Left renal pelvis (tissue), 4 donors: ENCODE measurements at places on chromosomes 2 and 18.

- no peak for DNase-seq
Observed at GRCh38 chr2:42959234-42960001, 167.0 kb upstream of the HAAO start.

DNA sequence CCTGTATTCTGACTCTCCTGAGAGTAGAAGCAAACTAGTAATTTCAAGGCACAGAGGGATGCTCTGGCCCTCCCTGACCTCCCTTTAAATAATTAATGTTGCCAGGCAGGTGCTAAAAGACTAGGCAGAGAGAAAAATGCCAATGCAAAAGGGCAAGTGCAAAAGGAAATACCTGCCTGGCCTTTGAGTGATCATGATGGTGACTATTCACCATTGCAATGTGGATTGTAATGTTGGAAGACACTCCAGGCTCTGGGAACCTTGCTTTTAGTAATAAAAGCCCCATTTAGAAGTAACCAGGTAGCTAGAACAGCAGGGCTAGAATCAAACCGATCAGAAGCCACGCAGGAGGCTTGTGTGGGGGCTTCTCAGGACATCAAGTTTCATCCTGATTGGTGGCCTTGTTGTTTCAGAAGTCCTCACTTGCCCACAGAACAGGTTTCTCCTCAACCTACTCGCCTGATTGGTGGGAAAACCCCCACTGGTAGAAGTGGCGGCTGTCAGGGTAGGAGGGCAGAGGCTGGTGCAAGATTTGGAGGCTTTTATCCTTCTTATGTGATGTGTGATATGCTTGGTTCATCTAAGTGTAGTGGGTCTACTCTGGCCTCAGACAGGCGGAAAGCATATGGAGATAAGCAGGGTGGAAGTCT lies 16.0 kb upstream of the CHRNA1 start:
- DNase-seq = no peak

DNA sequence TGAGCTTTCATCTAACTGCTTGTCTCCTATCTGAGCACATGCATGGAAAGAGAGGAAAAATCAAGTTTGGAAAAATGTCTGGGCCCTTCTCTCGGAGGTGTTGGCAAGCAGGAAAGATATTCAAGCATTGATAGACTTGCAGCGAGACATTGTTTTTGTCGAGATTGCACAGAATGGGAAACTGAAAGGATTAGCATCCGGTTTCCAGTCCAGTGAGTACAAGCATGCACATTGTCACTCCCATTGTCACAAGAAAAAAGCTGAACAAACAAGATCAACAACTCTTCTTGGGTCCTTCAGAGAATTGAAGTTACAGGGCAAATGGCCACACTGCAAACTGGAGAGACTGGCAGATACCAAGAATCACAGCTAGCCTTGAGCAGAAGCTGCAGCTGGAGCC lies 19.6 kb upstream of the MC5R start:
- DNase-seq = no peak

GRCh38 chr2:4791488-4791887 lies 900.7 kb upstream of the SOX11 start:
- DNase-seq = no peak

DNA sequence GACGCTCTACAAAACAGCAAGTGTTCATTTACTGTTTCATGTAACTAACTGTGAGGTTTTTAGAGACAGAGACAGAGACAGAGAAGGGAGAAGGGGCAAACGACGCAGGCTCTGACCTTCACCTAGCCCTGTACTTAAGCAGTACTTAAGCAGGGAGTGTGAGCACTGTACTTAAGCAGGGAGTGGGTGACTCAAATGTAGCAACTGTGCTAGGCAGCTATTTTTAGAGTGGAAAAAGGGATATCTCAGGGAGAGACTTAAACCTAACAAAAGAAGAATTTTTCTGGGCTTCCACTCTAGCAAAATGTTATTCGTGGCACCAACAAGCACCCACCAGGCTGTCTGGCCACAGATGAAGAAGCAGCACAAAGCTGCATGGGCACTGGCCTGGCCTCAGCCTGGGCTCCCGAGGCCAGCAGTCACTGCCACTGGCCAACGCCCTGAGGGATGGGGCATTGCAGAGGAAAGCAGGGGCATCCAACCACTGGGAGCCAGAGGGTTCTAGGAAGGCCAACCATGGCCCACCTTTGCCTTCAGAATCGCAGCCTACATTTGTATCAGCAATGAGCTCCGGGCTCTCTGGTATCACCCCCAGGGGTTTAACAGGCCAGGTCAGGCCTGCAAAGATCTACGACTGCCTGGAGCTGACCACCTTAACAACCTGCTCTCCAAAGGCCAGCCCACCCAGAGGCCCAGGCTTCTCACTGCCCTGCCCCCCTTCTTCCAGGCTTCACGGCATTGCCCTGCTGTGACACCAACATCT lies 154.3 kb downstream of the TTC32 start:
- DNase-seq = no peak
